Activated CD4-positive, alpha-beta T cell treated with anti-CD3 and anti-CD28 coated beads, Interleukin-2, amount 50 U/mL, for 4 hours (primary cell): ENCODE measurements at places on chromosomes 2 and 18.

DNA sequence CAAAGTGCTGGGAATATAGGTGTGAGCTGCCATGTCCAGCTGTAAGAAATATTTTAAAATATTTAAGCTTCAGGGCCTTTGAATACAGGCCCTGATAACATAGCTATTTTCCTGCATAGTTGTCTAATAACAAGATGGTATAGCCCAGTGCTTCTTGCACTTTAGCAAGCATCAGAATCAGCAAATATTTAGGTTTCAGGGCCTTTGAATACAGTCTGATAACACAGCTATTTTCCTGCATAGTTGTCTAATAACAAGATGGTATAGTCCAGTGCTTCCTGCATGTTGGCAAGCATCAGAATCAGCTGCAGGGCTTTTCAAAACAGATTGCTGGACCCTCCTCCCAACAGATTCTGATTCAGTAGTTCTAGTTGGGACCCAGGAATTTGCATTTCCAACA is 5.6 kb downstream of the GEMIN6 start:
- DNase-seq, result no peak

GRCh38 chr2:52345676-52346075 is 1313.7 kb upstream of the NRXN1 start:
- DNase-seq, result no peak

DNA sequence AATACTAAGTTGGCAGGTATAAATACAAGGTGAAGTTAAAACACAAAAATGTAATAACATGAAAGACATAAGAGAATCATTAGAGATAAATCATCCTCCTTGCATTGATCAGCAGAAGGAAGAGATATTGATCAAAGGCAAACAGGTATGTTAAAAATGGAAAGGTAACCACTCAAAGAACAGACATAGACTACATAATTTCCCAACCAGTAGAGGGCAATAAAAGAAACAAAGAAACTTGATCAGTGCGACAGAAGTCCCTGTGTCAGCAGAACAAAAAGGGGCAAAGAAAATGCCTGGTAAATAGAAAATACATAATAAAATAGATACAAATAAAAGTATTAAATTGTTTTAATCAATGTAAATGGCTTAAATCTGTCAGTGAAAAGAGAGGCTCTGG is 53.6 kb downstream of the FAM228A start:
- DNase-seq, result no peak

DNA sequence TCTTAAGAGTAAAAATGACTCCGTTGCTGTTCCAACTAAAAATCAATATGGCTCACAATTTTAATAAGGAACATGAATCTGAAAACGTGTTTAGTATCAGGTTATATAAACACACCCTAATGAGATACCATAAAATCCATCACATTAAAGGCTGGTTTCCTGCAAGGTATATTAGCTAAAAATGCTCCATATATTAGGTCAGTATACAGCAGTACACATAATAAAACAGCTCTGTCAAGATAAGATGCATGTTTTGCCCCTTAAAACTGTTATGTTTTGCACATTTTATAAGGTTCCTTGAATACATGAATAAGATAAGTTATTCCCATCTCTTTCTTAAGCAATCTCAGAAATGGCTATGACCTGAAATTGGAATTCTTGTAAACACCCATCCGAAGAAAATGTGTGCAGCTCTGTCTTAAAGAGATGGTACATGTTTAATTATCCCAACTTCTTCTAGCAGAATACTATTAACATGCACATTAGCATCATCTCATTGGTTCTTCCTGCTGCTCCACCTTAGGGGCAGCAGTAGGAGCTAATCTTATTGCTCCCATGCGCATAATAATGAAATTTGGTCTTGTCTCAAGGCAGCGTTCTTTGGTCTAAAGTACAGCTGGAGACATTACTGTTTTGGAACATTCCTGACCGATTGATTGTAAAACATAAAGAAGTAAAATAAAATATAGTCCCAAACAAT is 836.1 kb upstream of the FANCL start:
- no peak for DNase-seq

DNA sequence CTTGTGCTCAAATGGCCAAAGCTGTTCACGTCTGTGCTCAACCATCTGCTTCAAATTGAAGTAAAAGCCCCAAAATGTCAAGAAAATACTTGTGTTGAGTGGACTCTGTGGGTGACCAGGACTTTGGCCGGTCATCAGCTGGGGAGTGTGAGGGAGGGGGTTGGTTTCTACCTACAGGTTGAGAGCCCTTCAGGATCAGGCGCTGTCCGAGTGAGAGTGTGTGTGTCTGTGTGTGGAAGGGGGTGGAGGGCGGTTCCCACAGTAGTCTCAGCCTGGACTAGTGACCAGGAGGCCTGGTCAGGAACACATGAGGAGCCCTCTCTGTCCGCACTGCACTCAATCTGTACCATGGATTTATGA is 34.2 kb downstream of the ATOH8 start:
- DNase-seq, result no peak

DNA sequence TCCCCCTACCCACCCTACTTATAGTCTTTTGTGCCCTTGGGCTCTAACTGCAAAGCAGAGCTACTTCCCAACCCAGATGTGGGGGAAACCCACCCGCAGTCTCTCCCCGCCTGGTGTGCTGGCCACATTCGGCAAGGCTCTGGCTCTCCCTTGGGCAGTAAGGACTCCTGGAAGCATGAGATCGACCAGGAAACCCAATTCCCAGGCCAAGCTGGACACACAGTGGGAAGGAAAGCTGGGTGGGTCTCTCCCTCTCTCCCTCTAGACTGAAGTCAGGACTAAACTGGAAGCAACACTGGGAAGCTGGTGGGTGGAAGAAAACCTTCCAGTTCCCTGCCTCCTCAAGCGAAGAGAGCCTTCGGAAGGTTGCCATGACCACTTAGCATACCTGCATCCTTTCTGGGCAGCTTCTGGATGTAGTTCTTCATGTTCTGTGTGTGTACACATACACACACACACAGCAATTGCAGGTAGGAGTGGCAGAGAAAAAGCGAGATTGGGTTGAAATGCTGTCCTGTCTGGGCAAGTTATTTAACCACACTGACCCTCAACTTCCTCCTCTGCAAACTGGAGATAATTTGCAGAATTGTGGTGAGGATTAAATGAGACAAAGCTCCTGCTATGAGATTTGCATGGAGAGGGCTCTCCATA is 33.9 kb downstream of the ZBTB7C start:
- DNase-seq, result no peak

DNA sequence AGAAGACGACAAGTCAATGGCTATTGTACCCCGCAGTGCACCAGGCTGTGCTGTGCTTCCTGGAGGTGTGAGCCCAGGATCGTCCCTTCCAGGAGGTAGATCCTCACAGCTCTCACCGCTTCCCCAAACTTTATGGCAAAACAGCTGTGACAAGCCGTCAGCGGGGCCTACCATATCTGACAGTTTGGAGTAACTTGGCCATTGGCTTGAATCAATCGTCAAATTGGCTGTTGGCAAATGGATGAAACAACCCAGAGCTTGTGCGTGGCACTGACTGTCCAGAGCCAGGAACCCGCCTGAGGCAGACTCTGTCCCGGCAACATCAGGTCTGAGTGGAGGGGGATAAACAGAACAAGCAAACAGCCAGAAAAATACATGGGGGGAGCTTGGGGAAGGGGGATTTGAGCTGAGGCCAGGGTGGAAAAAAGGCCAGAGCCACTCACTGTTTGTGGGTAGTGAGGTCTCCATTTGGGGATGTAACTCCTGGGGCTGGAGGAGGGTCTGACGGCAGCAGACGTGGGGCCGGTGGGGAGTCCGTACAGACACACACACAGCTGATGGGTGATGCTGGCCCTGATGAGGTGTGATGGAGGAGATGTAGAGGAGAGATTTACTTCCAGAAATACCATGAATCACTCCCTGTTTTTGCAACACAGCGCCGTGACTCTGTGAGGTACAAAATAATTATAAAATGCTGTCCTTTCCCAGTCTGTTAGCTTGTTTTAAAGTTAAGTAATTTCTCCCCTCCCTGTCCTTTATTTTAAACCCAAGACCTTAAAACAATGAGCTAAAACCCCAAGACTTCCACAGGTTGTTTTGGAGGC is 174.8 kb downstream of the TWIST2 start:
- no peak for DNase-seq

- DNase-seq, result no peak
These were observed 115.3 kb upstream of the STPG4 start for GRCh38 chr2:47270421-47270820.

DNA sequence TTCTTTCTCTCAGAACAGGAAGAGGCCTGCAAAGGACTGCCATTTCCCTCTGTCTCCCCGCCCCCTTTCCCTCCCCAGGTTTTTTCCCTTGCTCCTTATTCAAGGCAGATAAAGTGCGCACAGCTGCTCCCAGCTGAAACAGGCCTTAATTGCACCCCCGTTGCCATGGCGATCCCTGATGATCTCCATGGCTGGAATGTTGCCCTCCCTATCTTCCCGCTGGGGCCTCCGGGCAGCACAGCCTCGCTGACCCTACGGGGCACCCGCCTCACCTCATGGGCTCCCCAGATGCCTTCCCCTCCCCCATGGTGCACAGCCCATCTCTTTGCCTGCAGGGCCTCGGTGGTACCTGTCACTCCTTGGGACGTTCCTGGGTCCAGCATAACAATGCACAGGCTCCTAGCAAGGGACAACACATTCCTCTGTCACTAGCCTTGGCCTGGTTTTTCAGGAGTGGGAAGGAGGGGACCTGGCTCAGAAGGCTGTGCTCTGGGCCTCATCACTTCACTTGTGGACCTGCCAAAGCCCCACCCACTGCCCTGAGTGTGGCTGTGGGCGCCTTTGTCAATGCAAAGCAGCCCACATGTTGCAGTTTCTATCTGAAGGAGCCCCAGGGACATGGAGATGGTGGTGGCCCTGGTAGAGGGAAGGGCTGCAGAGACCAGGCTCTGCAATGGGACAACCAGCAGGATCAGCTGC is 115.0 kb downstream of the CELF4 start:
- no peak for DNase-seq

DNA sequence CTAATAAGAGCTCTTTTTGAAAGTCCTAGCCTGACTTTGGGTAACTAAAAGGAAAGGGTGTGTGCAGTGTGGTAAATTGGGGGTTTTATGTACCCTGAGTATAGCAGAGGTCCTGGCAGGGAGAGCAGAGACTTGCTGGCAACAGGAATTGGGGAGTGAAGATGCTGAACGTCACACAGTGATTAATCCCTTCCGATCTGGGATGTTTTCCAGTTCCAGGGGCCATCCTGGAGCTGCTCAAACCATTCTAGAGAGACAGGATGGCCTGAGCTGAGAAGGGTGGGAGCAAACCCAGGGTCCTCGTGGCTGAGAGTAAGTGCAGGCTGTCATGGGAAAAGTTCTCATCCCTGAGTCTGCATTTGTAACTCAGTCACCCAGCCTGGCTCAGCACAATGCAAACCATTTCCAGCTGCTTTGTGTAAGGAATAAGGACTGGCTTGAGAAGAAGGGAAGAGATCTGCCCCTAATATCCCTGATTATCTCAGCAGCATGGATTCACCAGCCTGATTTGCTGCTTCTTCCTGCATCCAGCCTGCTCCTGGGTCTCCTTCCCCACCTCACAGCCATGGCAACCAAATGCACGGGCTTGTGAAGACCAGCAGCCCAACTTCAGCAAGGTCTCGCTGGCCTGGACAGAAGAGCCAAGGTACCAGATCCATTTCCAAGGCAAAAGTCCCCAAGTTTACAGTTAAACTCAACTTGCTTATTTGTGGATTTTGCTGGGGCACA is 47.1 kb upstream of the CELF4 start:
- no peak for DNase-seq

DNA sequence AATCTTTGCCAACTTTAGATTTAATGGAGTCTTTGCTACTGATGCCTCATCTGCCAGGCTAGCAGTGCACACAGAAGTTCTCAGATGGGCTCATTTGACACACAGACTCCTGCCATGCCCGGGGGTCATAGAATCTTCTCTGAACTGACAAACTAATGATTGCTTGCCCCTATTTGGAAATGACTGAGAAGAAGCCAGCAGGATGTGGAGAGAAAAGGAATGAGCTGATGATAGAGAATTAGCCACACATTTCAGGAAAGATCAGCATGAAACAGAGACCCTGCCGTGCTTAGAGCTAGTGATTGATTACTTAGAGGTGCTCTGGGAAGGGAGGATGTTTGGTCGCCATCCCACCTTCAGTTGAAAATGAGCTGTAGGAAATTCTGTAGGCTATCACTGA is 178.5 kb downstream of the TPGS2 start:
- DNase-seq, result no peak

DNA sequence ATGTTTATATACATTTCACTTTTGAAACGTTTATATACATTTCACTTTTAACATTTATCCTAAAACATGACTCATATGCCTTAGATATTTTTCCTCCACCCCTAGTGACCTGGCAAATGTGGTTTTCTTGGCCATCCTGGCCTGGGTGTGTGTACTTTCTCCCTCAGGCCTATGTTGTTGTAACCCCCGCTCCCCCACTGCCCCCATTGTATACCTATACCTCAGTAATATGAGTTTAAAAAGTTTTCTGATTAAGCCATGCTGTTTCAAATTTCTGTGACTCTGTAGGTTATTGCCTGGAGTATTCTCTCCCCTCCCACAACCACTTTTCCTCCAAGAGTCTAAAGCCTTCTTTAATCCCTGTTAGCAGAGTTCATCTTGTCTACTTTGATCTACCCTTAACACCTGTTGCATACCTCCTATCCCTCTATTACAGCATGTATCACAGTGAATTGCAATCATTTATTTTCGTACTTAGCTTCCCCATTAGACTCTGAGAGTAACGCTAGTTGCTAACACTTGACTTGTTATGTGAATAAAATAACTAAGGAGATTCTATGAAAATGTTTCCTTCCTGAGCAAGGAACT is 67.9 kb downstream of the LCLAT1 start:
- no peak for DNase-seq
